ENCODE measurements at places on chromosomes 16 and 17.

DNA sequence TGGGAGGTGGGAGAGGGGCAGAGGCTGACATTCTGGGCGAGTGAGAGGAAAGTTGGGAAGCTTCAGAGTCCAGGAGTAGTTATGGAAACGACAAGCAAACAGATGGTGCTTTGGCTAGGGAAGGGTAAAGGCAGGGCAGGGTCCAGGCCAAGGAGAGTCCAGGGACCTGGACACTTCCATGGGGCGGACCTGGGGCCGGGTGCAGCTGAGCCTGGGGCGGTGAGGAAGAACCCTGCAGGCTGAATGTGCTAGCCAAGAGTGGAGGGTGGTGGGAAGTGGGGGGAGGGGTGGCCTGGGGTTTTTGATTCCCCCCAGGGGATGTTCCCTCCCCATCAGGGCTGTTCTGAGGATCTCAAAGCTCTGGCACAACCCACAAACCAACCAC, 2.6 kb downstream of the PPP1R9B start:
- no peak for DNase-seq

DNA sequence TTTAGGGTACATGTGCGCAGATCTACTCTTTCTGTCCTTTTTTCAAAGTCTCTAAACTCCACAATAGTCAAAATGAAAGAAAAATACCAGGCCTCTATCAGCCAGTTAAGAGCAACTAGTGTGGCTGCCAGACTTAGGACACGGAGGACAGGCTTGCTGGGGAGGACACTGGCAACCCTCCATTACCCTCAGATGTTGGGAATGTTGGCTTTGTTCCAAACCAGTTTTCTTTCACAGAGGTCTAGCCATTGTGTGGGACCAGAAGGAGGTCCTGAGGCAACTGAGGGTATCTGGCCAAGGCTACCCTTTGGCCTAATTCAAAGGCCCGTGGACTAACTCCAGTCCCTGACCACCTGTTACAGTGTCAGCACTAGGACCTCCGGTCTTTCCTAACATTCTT, 51.2 kb upstream of the MED9 start:
- DNase-seq: no peak

- no peak for DNase-seq
Measured at GRCh38 chr17:59371416-59372100, 40.1 kb downstream of the YPEL2 start.

GRCh38 chr17:72788950-72789585, 303.4 kb downstream of the SLC39A11 start:
- DNase-seq: no peak

GRCh38 chr17:50206604-50207293, 5.3 kb upstream of the COL1A1 start:
- DNase-seq: no peak
